ENCODE measurements at places on chromosomes 2 and 18.

DNA sequence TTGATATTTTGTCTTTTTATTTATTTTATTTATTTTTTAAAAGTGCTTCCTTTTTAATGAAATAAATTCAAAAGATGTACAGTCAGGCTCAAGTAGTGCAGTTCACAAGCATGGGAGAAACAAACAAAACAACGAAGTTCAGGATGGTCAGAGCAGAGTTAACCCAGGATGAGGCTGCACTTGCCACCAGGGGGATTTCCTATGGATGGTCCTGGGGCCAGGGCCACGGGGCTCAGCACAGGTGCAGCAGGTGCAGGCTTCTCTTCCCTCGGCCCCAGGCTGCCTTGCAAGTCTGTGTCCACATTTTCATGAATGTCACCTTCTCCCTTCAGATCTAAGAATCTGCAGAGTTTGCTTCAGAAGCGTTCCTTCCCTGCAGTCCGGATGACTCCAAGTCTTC lies 76.5 kb downstream of the CDCA7 start:
- DNase-seq = no peak

DNA sequence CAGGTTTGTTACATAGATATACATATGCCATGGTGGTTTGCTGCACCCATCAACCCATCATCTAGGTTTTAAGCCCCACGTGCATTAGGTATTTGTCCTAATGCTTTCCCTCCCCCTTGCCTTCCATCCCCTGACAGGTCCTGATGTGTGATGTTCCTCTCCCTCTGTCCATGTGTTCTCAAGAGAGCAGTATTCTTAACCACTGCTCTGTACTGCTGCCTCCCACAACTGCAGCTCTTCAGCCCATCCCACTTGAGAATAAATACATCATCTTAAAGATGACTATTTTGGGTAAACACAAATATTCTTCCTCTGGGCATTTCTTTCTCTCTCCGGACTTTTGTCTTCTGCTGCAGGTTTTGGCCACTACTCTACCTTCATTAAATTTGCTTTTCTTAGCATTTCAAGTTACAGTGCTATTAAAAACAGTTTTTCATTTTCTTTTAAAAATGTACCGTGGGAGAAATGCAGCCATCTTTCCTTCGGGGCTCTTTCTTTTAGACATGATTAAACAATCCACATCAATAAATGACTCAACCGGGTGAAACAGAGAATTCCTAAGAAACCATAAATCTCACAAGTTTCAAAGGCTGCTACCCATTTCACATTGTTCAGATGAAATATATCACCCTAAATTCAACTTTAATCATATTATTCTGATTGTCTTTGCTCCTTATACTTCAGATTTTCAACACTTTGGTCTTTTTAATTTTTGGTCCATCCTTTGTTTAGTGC lies 323.4 kb downstream of the GALNT13 start:
- no peak for DNase-seq

GRCh38 chr18:57331718-57332117 lies 20.6 kb upstream of the ST8SIA3 start:
- no peak for DNase-seq

DNA sequence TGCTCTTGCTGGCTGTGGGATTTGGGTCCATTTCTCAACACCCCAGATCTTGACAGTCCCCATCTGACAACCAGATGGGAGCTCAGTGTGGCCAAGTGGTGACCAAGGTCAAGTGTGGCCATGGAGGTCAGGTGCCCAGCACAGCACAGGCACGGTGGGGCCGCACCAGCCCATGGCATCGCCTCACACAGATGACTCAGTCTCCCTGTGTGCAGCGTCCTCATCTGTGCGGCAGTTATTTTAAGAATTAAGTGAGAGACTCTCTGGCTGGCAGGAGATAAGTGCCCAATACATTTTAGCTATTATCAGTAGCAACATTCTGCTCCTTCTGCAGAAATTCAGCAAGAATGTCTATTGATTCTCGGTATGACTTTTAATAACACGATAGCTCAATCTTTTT lies 167.2 kb downstream of the DDX1 start:
- DNase-seq = no peak

GRCh38 chr2:70949086-70949485 lies 13.4 kb downstream of the ATP6V1B1 start:
- no peak for DNase-seq

DNA sequence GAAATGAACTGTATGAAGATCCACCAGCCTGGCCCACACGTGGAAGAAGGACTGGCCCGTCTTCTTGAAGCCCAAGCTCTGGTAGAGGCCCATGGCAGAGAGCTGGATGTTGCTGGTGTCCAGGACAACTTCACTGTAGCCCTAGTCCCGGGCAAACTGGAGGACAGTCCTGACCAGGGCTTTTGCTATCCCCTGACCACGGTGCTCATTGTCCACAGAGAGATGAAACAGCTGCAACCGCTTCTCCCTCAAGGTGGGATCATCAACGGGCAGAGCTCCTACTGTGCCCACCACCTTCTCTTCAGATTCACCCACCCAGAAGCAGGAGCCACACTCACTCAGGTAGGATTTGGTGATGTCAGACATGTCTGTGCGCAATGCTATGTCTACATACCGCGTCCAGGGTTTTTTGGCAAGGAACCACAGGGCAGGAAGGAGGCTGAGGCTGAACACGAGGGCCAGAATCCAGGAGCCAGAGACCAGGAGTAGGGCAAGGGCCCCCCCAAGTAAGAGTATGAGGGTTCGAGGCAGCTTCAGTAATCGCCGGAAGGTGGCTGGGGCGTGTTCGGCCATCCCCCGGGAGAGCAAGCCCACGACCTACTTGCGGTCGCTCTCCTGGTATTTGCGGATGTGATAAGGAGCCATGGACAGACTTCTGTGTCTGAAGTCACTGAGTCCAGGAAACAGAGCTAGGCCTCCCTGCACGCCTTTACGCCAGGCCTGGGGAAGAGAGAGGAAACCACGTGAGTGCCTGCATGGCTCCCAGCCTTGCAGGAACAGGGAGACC lies 36.3 kb downstream of the TPRKB start:
- no peak for DNase-seq
